Upper lobe of right lung (tissue), 1 donor: ENCODE measurements at places on chromosomes 7 and 10. TPM values are rescaled to one million over a fixed set of nuclear protein-coding genes. Genes with fewer than 3 reads are reported as not detected.
A peak's percentile ranks its signal among the peaks of the same experiment; 100 is the strongest.

- no peaks in the 10 kb centered on the region for H3K36me3 ChIP-seq
- no peak for DNase-seq
- peaks cover 86% of the 10 kb centered on the region for H3K27me3 ChIP-seq
- no peak overlapping the region for H3K4me3 ChIP-seq
- H3K4me1 ChIP-seq = no peaks in the 10 kb centered on the region
Observed at GRCh38 chr10:100687143-100688003, 58.0 kb upstream of the PAX2 start.

The XRCC2 gene
- total RNA-seq = 0.46 TPM

- no peak overlapping the region for H3K4me3 ChIP-seq
- no peaks in the 10 kb centered on the region for H3K36me3 ChIP-seq
- no peaks in the 10 kb centered on the region for H3K27me3 ChIP-seq
- no peaks in the 10 kb centered on the region for H3K4me1 ChIP-seq
Observed at GRCh38 chr7:143050931-143051330, 1.2 kb upstream of the OR6V1 start.

The MOGAT3 gene
- not detected for total RNA-seq

- no peak overlapping the region for H3K27ac ChIP-seq
- H3K4me3 ChIP-seq = no peak overlapping the region
- H3K27me3 ChIP-seq = no peaks in the 10 kb centered on the region
- DNase-seq = no peak
- H3K4me1 ChIP-seq = no peaks in the 10 kb centered on the region
- H3K36me3 ChIP-seq = no peaks in the 10 kb centered on the region
Observed at GRCh38 chr7:104415700-104416099, 87.3 kb downstream of the LHFPL3 start.

GRCh38 chr7:102463841-102464576 lies 654 bp downstream of the ALKBH4 start:
- peak overlapping the region; percentile 100 for H3K4me3 ChIP-seq
- peaks cover 5% of the 10 kb centered on the region for H3K36me3 ChIP-seq
- peaks cover 20% of the 10 kb centered on the region for H3K4me1 ChIP-seq
- H3K27me3 ChIP-seq = no peaks in the 10 kb centered on the region
- DNase-seq = no peak

DNA sequence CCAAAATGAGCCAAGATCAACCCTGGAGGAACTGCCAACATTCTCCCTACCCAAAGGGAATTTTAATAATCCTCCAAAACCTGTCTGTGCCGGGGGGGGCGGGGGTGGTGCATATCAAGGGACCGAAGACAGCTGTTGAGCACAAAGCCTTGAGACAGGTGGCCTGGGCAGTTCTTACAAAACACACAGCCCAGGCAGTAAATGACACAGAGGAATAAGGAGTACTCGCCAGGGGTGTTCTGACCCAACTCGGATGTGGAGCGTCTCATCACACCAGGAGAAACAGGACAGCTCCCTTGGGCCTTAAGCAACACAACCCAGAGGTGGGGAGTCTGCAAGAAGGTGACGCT lies 35.6 kb downstream of the PLAC9 start:
- no peak overlapping the region for H3K27ac ChIP-seq
- peaks cover 89% of the 10 kb centered on the region for H3K36me3 ChIP-seq
- H3K27me3 ChIP-seq = no peaks in the 10 kb centered on the region
- no peak for DNase-seq

- H3K4me3 ChIP-seq = no peak overlapping the region
- peak; percentile 65 for DNase-seq
- H3K27me3 ChIP-seq = no peaks in the 10 kb centered on the region
- H3K27ac ChIP-seq = no peak overlapping the region
- H3K4me1 ChIP-seq = no peaks in the 10 kb centered on the region
- H3K36me3 ChIP-seq = no peaks in the 10 kb centered on the region
Observed at GRCh38 chr7:147547252-147547897, 1043.2 kb upstream of the C7orf33 start.

The SYT15 gene
- 45.4 TPM for total RNA-seq

GRCh38 chr7:28674359-28674782 lies 262.1 kb downstream of the CREB5 start:
- H3K4me1 ChIP-seq = no peaks in the 10 kb centered on the region
- no peaks in the 10 kb centered on the region for H3K27me3 ChIP-seq
- no peak overlapping the region for H3K4me3 ChIP-seq
- H3K27ac ChIP-seq = no peak overlapping the region
- no peak for DNase-seq

DNA sequence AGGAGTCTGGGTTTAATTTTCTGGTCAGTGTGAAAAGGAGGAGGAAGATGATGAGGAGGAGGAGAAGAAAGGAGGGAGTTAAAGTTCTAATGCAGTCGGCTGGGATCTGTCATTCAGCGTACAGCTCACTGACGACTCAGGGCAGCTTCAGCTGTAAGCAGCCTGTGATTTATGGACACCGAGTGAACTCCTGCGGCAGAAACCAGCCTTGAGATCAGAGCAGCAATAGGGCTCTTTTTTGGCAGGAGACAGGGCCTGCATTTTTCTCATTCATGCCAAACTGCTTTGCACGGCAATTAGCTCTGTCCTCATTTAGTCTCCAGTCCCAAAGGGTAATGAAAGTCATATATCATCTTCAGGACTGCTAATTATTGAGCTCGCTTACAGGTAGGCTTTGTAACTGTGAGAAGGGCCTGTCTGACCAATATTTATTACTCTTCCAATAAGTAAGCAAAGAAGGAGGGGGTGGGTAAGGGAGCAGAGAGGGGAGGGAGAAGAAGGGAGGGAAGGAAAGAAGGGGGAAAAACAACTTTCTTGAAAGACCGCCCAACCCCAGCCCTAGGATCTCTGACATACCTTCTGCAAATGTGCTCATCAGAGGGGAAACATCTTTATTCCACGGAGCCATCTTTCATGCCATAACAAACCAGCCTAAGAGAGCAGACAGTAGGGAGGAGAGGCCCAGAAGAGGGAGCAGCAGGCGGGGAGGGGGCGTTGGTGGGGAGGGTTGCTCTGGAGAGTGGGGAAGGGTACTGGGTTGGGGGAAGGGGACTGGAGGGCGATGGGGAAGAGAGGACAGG lies 48.1 kb upstream of the COMTD1 start:
- DNase-seq = no peak
- H3K4me1 ChIP-seq = peaks cover 13% of the 10 kb centered on the region
- peak overlapping the region; percentile 47 for H3K27ac ChIP-seq

DNA sequence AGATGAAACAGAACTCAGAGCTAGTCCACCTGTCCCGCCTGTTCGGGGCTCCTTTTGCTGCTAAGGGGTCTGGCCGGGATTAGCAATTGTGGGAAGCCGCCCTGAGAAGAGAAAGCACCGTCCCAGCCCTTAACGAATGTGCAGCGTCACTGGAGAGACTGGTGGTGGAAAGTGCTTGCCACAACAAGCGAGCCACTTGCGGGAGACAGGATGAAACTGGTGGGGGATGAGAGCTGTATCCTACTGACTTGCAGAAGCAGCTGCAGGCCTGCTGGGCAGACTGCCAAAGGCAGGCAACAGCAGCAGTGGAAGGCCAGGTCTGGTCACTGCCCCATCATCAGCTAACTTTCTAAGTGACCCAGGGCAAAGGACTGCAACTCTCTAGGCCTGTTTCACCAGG lies 95.4 kb downstream of the FAM53B start:
- no peak overlapping the region for H3K4me3 ChIP-seq
- peak overlapping the region; percentile 84 for H3K27ac ChIP-seq
- H3K27me3 ChIP-seq = no peaks in the 10 kb centered on the region
- no peaks in the 10 kb centered on the region for H3K36me3 ChIP-seq

The C10orf105 gene
- total RNA-seq = 0.52 TPM

The HTRA1 gene
- 83.8 TPM for total RNA-seq
